ENCODE measurements at places on chromosomes 7 and 10.

DNA sequence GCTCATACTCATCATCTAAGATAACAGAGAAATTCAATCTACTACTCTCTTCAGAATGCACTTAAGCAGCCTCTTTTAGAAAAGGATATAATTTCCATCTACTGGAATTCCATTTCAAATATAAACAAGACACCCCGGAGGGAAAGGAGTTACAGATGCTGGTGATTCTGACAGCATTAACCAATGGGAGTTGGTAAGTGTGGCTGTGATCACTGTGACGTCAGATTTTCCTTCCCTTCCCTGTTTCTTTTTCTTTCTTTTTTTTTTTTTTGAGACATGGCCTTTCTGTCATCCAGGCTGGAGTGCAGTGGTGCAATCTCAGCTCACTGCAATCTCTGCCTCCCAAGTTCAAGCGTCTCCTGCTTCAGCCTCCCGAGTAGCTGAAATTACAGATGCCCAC lies 106.6 kb downstream of the ACTR3B start:
- peak; percentile 51 for DNase-seq

DNA sequence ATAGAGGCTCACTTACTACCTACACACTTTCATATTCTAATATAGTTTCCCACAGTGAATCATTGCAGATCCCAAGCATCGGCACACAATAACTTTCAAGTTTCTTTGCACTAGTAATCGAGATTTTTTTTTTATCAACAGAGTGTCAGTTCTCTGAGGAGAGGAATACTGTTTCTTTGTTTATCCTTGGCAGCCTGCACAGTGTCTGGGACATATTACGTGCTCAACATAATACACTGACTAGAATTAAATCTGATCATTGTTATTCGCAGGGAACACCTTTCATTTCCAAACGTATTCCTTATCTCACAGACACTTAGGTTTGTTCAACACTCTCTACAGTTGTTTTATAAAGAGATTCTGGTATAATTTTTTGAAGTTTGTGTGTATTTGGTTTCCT lies 95.3 kb downstream of the CACNA2D1 start:
- no peak for DNase-seq

DNA sequence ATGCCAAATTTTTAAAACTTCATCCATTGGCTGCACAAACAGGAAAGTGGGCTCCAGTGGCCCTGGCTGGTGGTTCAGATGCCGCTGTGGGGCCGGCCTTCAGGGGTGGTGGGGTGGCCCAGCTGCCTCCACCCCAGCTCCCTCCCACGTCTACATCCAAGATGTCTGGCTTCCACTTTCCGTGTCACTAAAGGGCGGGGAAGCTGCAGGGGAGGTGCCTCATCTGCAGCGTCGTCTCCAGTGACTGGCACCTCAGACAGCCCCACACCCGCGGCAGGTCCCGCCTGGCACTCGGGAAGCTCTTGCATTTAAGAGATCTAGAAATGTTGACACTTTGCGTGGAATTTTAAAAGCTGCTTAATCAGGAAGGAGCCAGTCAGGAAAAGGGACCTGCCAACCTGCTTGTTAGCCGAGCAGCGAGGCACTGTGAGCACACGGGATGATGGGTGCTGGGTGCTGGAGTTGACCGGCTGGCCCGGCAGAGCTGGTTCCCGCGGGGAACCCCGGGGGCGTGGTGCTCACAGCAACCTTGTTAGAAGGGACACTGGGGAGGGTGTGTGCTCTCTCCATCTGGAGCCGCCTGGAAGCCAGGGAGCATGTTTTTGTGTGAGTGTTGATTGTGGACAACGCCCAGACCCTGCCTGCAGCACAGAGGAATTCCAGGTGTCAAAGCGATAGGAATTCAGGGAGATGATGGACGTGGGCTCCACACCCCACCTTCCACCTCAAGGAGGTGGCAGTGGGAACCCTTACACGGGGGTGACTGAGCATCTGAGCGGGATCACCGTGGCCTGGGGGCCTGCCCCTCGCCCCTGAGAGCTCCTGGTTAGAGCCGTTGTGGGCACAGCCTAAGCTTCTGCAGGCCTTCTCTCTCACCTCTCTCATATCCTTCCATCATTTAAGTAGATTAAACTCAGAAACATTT lies 320.5 kb downstream of the PTPRN2 start:
- DNase-seq = no peak

- no peak for DNase-seq
These were observed 188.2 kb downstream of the SKIDA1 start for GRCh38 chr10:21337171-21337792.

- no peak for DNase-seq
These were observed 58.8 kb upstream of the SRRM3 start for GRCh38 chr7:76142861-76143260.

GRCh38 chr7:5689716-5690115 lies 91.7 kb downstream of the RNF216 start:
- peak; percentile 37 for DNase-seq

GRCh38 chr10:123442901-123443300 lies 223.3 kb upstream of the GPR26 start:
- DNase-seq = no peak

- DNase-seq = peak; percentile 26
These were observed 29.8 kb downstream of the GSDME start for GRCh38 chr7:24727154-24728120.

- no peak for DNase-seq
These were observed 588.8 kb downstream of the INHBA start for GRCh38 chr7:41114131-41114530.

GRCh38 chr7:25578991-25579777 lies 350.9 kb upstream of the NPVF start:
- DNase-seq = peak; percentile 63

GRCh38 chr7:47380325-47381133 lies 201.4 kb downstream of the TNS3 start:
- peak; percentile 39 for DNase-seq

DNA sequence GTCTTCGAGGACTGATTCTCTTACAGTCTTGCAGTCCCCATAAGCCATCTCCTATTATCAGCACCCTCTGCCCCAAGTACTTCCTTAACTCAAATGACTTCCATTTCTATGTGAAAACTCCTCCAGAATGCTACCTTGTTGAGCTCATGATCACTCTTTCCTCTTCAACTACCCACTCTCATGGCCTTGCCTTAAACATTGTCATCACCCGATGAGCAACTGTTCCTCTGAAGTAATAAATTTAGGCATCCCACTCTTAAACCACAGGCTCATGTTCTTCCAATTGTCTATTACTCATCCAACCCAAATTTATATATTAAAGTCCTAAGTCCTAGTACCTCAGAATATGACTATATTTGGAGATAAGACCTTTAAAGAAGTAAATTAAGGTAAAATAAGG lies 152.9 kb downstream of the C1GALT1 start:
- no peak for DNase-seq

DNA sequence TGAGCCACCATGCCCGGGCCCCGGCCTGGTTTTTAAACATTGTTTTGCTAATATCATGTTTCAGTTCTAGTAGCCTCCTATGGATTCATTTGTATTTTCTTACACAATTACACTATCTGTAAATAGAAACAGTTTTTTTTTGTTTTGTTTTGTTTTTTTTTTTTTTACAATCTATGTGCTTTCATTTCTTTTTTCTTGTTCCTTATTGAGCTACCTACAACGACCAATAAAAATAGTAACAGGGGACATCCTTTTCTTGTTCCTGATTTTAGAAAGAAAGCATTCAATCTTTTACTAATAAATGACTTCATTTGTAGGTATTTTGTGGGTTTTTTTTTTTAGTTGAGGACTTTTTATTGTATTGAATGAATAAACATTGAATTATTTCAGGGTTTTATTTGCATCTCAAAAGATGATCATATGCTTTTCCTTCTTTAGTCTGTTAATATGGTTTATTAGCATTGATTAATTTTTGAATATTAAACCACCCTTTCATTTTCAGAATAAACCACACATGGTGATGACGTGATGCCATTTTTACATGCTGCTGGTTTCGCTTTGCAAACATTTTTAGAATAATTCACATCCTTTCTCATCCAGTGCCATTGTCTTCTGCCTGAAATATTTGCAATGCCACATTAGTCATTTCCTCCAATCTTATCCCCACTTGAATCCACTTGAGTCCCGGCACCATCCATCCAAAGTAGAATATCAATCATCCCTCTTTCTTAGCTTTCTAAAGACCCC lies 18.1 kb upstream of the AKR1E2 start:
- peak; percentile 83 for DNase-seq

DNA sequence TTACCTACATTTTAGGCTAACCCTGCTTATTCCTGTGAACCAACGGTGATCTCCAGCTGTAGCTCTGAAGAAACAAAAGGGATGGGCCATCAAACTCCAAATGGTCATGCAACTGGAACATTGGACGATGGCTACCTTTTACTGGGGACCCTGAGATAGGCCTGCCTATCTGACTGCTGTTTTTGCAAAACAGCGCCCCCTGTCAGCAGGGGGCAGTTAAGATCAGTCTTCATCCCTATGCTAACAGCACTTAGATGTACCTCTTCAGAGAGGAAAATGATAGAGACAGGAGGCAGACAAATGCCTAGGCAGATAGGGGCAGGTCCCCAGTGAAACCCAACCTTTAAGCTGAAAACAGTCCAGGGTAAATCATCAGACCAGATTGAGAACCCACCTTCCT lies 1085.4 kb upstream of the SORCS1 start:
- no peak for DNase-seq

GRCh38 chr7:7653593-7654187 lies 13.1 kb downstream of the UMAD1 start:
- DNase-seq = peak; percentile 11

DNA sequence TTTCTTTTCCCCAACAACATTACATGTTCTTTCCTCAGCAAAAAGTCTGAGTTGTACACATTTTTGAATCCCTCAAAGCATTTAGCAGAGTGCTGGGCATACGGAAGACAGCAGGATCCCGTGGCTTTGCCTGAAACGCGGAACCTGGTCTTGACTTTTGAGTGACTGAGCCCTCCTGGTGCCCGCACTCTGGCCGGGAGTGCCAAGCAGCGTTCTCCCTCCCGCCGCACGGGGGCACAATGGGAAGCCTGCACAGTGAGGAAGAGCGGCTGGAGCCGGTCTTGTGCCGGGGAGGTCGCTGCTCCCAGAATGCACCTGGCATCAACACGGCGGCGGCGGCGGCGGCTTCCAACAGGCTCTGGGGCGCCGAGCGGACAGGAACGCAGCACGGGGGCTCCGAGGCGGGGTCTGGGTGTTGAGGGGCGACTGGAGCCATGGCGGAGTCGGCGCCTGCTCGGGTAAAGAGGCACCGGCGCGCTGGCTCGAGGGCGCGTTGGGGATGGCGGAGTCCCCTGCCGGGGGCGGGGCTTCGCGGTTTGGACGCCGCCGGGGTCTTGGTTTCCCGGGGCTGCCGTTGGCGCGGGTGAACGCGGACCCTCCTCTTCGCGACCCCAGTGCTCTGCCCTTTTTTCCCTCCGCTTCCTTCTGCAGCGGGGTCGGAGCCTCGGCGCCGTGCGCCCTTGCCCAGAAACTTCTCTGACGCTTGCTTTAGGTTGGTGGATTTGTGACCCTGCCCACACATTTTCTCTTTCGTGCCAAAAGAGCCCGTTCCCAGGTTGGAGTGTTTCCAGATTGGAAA lies at the start of gene ZNF212:
TSS of gene ZNF212 (plus strand) at position 307 of the 799 bp plus-strand sequence. CDS start at position 435, 128 bp downstream.
- DNase-seq = peak; percentile 90

DNA sequence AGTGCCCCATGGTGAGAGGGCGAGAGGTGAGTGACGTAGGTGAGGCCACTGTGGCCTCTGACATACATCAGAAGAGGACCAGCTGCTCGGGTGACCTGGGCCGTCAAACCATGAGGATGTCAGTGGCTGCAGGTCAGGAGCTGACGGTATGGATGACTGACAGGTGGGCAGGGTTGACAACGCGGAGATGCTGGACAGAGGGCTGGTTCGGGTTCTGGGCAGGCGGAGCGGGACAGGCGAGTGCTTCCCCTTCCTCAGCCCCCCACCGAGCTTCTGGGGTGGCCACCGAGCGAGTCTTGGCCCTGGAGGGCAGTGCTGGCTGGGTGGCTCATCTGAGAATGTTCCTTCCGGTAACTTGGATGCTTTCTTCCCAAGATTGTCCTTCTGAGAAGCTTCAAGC lies 91.8 kb downstream of the ACTR3B start:
- DNase-seq = no peak

DNA sequence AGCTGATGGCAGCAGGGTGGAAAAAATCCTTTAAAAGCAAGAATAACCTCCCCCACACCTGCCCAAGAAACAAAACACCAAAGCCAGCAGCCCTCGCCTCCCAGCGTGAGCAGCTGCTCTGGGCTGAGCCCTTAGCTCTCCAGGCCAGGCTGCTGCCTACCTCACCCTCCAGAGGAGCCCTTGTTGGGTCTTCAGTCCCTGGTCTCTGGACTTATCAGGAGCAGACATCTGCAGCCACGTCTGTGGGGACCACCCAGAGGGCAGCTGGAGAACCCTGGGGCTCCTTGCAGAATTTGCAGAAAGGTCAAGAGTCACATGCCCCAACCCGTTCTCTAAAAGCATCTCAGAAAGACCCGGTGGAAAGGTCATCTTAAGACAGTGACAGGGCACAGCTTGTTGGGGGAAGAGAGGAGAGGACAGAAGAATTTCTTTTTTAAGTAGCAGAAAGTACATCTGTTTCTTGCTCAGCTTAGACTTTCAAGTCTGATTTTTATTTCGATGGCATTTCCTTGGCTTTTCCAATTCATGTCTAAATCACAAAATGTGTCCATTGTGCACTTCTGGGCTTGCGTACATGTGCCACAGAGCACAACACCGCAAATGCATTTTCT lies 425.7 kb upstream of the NFE2L3 start:
- no peak for DNase-seq

DNA sequence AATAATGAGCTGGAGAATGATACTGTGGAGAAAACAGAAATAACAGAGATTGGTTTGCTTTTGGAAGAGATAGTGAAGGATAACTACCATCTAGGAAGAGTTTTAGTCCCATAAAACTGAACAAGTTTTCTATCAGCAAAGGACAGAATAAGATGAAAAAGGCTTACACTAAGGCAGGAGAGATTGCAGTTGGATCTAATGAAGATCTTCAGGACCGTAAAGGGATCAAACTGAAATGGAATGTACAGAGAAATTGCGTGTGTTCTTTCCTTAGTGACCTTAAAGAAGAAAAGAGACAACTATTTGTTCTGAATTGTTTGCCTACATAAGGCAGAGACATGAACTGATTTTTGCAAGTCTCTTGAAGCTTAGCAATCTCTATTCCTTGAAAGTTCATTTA lies 191.7 kb upstream of the MTPN start:
- DNase-seq = no peak

DNA sequence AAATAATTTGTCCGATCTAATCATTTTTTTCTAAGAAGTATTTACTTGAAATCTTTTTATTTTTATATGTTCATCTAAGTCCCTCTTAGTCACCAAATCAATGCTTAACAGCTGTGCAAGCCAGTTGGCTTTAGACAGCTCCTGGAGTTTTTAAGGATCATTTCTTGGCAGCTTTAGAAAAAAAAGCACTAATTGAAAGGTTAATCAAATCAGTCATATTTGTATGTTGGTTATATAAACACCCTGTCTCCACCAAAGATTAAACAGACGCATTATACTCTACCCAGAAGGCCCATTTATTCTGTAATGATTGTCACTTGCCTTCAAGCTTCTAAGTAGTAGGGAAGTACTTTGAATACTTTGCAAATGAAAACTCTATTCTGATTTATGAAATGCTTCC lies 60.2 kb downstream of the PAXIP1 start:
- no peak for DNase-seq

GRCh38 chr10:71531485-71532446 lies 135.0 kb downstream of the CDH23 start:
- no peak for DNase-seq

GRCh38 chr7:130362251-130362816 lies 17.7 kb downstream of the CPA5 start:
- DNase-seq = no peak

All from choroid plexus epithelial cell (primary cell).